ENCODE measurements at places on chromosomes 7 and 10.

GRCh38 chr7:132614428-132615318 is 38.4 kb upstream of the PLXNA4 start:
- DNase-seq = no peak
- peaks cover 30% of the 10 kb centered on the region for H3K27me3 ChIP-seq
- H3K4me3 ChIP-seq = peak overlapping the region; percentile 31

GRCh38 chr10:13690281-13690825 is 103.6 kb downstream of the PRPF18 start:
- H3K36me3 ChIP-seq = no peaks in the 10 kb centered on the region
- peak; percentile 30 for DNase-seq
- H3K27me3 ChIP-seq = no peaks in the 10 kb centered on the region
- no peaks in the 10 kb centered on the region for H3K4me1 ChIP-seq

DNA sequence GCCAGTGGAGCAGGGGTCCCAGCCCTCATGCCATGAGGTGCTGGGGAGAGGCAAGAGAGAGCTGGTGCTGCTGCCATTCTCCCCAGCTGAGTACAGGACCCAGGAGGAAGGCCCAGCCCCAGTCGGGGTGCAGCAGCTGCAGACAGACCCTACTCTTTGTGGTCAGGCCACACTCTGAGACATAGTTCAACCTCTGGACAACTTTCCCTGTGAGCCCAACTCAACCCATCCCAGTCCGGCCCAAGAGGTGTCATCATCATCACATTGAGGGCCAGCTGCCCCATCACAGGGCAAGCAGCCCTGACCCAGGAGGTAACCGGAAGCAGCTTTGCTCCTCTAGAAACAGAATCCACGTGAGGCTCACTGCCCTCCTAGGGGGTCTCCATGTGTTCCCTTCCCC is 133.8 kb upstream of the KCNMA1 start:
- H3K4me3 ChIP-seq = no peak overlapping the region
- DNase-seq = no peak
- peaks cover 2% of the 10 kb centered on the region for H3K36me3 ChIP-seq
- H3K27me3 ChIP-seq = peaks cover 14% of the 10 kb centered on the region
- H3K27ac ChIP-seq = no peak overlapping the region

DNA sequence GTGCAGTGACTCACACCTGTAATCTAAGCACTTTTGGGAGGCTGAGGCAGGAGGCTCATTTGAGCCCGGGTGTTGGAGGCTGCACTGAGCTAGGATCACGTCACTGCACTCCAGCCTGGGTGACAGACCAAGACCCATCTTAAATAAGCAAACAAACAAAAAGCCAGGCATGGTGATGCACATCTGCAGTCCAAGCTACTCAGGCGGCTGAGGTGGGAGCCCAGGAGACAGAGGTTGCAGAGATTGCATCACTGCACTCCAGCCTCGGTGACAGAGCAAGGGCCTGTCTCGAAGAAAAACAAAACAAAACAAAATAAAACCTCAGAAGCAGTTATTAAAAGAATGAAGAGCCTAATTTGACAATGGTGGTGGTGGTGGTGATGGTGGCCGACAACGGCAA is 132.5 kb downstream of the PARD3 start:
- H3K27ac ChIP-seq = no peak overlapping the region
- no peaks in the 10 kb centered on the region for H3K4me1 ChIP-seq
- no peak for DNase-seq
- no peak overlapping the region for H3K4me3 ChIP-seq
- H3K27me3 ChIP-seq = no peaks in the 10 kb centered on the region

DNA sequence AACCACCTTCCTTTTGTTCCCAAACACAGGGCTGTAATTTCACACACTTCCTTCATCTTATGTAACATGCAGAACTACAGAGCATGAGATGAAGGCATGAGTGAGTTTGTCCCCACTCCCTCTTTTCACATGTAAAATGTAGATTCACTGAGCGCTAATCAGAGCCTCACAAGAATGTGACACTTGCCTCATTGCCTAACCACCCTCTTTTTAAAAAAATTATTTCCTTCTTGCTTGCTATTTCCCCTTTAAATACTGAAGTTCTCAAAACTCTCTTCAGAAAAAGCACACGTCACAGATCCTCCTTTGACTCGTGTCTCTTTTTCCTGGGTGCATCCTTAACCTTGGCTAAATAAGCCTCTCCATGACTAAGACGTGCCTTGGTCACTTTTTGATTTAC is 121.2 kb upstream of the TARP start:
- peaks cover 2% of the 10 kb centered on the region for H3K36me3 ChIP-seq
- no peak for DNase-seq
- H3K4me1 ChIP-seq = peaks cover 10% of the 10 kb centered on the region
- no peak overlapping the region for H3K4me3 ChIP-seq
- H3K27me3 ChIP-seq = no peaks in the 10 kb centered on the region

DNA sequence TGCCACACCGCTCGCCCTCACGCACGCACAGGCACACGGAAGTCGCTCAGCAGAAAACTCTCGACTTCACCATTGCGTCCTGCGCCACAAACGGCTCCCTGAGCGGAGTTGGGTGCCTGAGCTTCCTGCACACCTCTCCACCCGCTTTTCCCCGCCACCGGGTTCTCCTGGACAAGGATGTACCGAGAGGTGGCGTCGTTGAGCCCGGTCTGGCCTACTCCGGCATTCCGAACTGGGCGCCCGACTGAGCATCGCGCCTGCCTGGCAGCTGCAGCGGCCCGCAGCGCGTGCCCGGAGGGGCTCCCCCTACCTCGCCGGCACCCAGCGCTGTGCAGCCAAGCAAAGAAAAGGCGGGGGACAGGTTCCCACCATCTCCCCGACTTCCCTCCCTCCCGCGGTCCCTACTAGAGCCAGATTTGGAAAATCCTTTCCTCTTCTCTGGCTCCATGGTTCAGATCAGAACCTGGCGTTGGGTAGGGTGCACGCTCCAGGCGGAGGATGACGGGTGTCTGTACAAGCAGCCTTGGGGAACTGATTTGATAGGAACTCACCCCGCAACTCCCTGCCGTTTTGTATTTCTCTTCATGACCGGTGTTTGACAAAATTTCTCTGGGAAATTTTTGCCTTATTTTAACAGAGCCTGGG is 1.7 kb downstream of the SORCS3 start:
- H3K27me3 ChIP-seq = peaks cover 67% of the 10 kb centered on the region
- peaks cover 9% of the 10 kb centered on the region for H3K4me1 ChIP-seq
- H3K4me3 ChIP-seq = no peak overlapping the region
- peak; percentile 25 for DNase-seq

DNA sequence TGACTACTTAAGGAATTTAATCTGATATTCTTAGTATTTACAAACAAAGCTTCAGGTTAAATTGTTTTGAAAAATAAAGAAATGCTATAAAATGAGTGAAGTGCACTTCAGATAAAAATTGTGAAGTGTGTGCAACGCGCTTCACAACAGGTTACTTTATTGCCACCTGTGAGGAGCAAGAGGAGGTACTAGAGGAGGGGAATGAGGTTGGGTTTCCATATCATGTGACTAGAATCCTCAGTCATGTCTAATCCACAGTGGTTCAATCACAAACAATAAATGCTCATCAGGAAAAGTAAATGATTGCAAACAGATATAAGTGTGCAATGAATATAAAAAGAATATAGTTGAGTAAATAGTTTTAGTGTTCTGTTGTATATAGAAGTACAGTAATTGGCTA is 34.5 kb upstream of the CD36 start:
- H3K4me1 ChIP-seq = no peaks in the 10 kb centered on the region
- no peaks in the 10 kb centered on the region for H3K27me3 ChIP-seq

DNA sequence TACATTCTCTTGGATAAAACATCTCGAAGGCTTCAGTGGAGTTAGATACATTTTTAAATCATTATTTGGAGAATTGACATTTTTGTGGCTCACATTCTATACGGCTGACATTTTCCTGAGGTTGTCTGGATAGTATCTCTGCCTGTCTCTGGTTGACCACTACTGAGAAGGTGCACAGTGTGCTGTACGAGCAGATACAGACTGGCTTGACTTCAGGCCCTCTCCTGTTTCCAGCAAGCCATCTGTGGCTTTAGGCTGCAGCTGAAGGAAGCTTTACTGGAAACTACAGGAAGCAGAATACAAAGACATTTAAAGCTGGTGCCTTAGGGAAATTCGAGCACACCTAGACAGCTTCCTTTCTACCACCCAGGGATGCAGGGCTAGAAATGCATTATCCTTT is 39.3 kb upstream of the RSU1 start:
- H3K36me3 ChIP-seq = no peaks in the 10 kb centered on the region
- no peaks in the 10 kb centered on the region for H3K27me3 ChIP-seq
- H3K4me1 ChIP-seq = no peaks in the 10 kb centered on the region

DNA sequence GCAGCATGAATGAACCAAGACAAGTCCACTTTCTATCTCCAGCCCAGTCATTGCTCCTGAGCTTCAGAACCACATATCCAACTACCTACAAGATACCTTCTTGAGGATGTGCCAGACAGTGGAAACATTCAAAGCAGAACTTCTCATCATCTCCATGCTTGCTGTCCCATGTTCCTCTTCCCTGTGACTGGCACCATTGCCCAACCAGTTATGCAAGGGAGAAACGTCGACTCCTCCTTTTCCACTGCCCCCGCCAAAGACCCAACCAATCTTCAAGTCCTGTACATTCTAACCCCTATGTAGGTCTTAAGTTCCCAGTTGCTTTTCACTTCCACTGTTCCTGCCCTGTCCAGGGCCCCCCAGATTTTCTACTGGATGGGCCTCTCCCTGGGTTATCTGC is 225.7 kb downstream of the RPS24 start:
- no peak overlapping the region for H3K27ac ChIP-seq
- H3K4me1 ChIP-seq = peaks cover 6% of the 10 kb centered on the region
- H3K27me3 ChIP-seq = no peaks in the 10 kb centered on the region
- DNase-seq = no peak
- no peaks in the 10 kb centered on the region for H3K36me3 ChIP-seq
